ENCODE measurements at places on chromosomes 4 and X.
A peak's percentile ranks its signal among the peaks of the same experiment; 100 is the strongest.

DNA sequence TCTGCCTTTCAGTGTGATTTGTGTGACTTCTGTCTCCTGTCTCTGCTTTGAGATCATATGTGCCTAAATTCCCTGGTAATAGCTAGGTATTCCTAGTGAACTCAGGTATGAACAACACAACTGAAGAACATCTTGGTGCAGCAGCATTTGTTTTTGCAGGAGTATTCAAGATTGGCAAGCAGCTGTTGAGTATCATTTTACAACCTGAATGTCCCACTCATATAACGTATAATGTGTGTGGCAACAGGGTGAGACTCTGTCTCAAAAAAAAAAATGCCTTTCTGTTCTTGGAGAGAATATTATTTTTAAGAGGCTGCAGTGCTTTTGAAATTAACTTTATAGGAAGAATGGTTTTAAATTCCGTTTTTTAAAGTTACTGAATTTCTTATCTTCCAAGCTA is 7.7 kb downstream of the LSM6 start:
- no peak for DNase-seq

GRCh38 chr4:180923486-180923885 is 1319.7 kb upstream of the TENM3 start:
- DNase-seq, result no peak

DNA sequence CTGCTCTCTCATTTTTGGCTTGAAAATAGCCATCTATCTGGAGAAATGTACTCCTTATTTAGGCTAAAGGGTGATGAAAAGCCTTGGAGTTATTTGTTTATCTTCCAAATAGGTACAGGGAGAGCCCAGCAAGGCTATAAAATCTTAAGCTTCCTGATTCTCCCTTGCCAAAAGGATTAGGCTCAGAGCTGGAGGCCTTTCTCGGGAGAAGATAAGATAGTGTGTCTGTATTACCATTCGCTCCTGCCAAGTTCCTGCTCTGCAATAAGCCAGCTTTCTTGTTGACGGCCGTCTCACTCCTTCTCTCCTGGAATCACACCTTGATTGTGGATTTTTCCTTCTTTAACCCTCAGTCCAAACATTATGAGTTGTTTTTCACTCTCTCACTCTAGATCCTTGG is 171.8 kb upstream of the TTC29 start:
- DNase-seq, result no peak

- no peak for DNase-seq
Measured at GRCh38 chr4:127642169-127642568, 9.4 kb downstream of the INTU start.

DNA sequence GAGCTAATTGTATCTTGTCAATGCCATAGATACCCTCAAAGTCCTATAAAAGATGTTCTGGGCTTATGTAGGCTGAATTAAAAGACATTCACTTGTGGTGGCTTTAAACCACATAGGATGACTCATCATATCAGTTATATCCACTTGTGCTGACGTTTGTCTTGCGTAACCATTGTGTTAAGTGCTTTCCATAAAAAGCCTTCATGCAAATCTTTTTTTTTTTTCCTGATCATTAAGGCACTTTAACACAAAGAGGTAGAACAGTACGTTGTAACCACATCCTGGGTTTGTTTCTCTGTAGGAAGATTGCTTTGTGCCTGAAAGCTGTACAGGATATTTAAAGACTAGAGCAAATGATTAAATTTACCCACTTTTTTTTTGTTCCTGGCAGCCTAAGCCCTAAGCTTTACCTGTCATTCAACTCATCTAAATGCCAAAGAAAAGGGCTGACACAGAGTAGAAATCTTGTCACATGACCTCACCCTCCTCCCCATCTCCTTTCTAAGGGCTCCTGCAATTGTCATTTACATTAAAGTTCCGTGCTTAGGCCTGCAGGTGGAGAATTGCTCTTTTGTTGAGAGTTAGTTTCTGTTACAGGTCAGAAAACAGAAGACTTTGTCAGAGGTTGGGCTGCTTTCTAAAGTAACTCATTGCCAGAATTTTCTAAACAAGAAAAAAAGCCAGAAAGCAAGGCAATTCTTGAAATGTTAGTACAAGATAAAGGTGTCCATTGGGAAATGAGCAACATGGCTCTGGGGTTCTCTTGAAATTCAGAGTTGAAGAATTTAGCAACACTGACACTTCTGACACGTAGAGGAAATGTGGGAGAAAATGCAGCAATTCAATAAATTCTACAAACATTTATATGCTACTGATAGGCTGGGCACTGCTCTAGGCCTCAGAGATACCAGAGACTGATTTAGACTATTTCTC is 555.6 kb downstream of the PPARGC1A start:
- DNase-seq, result peak; percentile 7

DNA sequence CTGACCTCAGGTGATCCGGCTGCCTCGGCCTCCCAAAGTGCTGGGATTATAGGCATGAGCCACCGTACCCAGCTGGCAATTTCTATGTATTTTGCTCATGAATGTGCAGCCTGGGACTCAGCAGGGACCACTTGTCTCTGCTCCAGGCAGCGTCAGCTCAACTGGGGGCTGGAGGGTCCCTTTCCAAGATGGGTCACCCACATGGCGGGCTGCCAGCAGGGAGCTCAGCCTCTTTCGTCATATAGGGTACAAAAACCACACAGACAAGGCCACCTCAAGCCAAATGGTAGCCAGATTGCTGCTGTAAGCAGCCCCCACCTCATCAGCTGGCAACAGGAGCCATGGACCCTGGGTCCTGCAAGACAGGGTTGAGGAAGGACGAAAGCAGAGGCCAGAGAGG is 2.4 kb upstream of the CLDN24 start:
- DNase-seq, result no peak

GRCh38 chr4:70895405-70895804 is 6.8 kb upstream of the MOB1B start:
- no peak for DNase-seq

DNA sequence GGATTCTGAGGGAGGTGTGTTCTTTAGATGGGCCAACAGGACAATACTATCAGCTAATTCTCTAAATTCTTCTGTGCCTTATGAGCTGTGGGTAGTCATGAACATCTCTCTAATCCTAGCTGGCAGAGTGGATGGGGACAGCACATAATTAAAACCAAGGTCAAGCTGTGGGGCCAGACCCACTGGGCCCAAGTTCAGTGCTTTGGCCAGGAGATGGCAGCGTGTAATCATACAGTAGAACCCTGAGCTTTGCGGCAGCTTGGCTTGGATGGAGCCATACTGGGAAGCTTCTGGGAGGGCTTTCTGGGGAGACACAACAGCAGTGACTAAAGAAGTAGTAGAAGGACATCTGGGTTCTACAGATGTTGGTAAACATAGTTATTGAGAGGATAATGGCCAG is 140.3 kb upstream of the CXCL13 start:
- DNase-seq, result no peak

DNA sequence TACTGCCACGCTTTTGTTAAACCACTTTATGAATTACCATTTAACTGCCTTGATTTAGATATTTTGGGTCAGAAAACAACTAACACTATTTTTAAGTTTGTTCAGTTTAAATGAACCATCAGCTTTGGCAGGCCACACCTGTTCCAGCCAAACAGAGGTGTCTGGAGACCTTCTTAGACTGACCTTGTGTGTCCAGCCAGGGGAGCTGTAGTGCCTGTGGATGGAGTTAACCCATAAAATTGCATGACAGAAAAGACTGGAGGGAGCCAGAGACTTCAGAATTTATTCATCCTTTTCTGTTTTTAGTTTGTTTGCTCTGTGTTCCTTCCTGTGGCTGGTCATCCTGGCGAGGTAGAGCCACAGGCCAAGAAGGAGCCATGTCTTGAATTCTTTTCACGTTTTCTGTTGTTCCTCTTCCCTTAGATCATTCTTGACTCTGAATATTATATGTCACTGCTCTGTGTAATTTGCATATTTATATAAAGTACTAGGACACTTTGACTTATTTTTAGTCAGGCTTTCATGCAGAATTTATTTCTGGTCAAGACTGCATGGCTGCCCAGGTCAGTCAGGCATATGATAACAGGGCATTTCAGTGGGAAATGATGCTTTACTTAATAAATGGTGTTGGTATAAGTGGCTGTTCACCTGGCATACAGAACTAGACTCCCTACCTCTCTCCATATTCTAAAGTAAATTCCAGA is 26.7 kb downstream of the HERC3 start:
- DNase-seq, result no peak

- no peak for DNase-seq
Measured at GRCh38 chr4:54819034-54819433, 161.3 kb downstream of the KIT start.

- no peak for DNase-seq
Measured at GRCh38 chrX:150506020-150506419, 62.4 kb upstream of the MTM1 start.

GRCh38 chr4:42489095-42489494 is 91.8 kb downstream of the SHISA3 start:
- DNase-seq, result no peak

DNA sequence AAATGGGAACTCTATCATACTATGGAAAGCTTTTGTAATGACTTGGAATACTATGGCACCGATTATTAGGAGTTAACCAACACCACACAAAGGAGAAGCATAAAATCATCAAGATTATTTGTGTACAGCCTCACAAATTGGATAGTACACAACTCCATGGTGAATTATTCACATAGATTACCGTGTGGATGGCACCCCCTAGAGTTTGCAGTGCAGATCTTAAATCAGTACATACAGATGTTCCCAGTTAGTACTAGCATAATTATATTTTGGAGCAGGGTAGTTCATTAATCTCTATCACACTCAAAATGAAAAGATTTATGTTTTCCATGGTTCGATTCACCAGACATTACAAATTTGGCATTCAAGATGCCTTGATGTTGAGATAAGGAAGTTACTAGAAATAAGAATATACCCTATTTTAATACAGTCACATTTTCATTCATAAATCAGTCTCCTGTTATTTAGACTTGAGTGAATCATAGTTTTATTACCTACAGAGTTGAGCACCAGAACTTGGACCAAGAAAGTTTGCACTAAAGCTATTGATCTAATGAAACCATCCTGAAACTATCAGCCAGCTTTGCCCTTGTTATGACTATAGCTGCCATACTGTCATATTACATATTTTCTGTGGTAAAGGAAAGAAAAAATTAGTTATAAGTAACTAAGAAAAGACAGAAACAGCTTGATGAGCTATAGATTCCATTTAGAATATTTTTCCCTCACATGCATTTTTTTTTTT is 531.8 kb downstream of the GLUD2 start:
- DNase-seq, result no peak

- DNase-seq, result no peak
Measured at GRCh38 chr4:147174591-147174990, 228.9 kb upstream of the TTC29 start.

DNA sequence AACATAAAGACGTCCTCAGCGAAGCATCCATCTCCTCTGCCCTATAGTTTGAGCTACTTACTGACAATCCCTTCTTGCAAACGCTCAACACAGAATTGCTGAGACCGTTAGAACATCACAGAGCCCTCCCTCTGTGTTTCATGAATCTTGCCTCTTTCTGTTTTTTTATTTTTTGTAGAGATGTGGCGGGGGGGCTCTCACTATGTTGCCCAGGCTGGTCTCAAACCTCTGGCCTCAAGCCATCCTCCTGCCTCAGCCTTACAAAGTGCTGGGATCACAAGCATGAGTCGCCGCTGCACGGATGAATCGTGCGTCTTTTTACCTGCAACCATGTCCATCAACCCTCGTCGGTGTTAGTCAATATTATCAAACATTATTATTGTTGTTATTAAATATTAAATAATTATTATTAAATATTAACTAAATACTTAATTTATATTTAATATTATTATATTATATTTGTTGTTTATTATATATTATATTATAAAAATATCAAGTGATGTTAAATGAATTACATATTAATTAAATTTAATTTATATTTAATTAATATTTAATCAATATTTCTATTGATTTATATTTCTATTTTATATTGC is 200.7 kb downstream of the CRLF2 start:
- no peak for DNase-seq

- DNase-seq, result no peak
Measured at GRCh38 chr4:55125763-55126541, 557 bp upstream of the KDR start.

- no peak for DNase-seq
Measured at GRCh38 chrX:84188320-84188834, 378 bp upstream of the RPS6KA6 start.

GRCh38 chr4:126758493-126758892 is 874.3 kb upstream of the INTU start:
- DNase-seq, result no peak

- DNase-seq, result no peak
Measured at GRCh38 chr4:139884438-139884837, 218.8 kb downstream of the MGST2 start.

Measured in stimulated activated naive CD4-positive, alpha-beta T cell (primary cell).